ENCODE measurements at places on chromosomes 6 and 20. TPM values are rescaled to one million over a fixed set of nuclear protein-coding genes. Genes with fewer than 3 reads are reported as not detected.

The DLK2 gene
- total RNA-seq: 0.36 TPM

The RAET1L gene
- not detected for total RNA-seq

The ENPP4 gene
- 3.7 TPM for total RNA-seq

The ID4 gene
- not detected for total RNA-seq

The FAM209B gene
- 3.1 TPM for total RNA-seq

The PAX1 gene
- not detected for total RNA-seq

The MAPK13 gene
- total RNA-seq: 63.5 TPM

The PPP1R16B gene
- 87.6 TPM for total RNA-seq

The LAMA5 gene
- total RNA-seq: 0.78 TPM

The FKBP1A gene
- 43.3 TPM for total RNA-seq

The C4A gene
- 4.2 TPM for total RNA-seq

The RAB22A gene
- 16.5 TPM for total RNA-seq

The HDGFL1 gene
- total RNA-seq: not detected

- peak; percentile 59 for DNase-seq
These were observed 31.1 kb downstream of the NTSR1 start for GRCh38 chr20:62739581-62740285.

DNA sequence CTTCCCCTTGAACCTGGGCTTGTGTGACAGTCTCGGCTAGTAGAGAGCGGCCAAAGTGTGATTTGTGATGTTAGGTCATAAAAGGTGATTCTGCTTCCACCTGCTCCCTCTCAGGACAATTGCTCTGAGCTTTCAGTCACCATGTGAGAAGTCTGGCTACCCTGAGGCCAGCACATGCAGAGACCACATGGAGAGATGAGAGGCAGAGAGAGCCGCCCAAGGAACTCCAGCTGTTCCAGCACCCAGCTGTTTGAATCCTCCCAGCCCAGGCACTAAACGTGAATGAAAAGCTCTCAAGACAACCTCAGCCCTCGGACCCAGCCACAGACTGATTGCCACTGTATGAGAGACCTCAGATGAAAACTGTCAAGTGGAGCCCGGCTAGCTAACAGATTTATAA is 143.4 kb upstream of the EEF1E1 start:
- DNase-seq: no peak

DNA sequence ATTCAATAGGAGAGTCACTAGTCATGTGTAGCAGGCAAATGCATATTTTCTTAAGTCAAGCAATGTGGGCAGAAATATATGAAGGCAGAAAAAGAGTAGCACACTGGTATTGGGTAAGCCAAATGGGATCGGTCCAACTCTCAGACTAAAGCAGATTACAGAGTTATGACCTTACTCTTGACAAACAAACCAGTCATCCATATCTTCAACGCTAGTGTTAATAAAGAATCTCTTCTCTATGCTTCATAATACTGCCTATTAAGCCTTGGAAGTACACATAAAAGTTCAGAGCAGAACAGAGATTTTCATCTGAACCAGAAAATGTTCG is 320.2 kb upstream of the JARID2 start:
- no peak for DNase-seq

DNA sequence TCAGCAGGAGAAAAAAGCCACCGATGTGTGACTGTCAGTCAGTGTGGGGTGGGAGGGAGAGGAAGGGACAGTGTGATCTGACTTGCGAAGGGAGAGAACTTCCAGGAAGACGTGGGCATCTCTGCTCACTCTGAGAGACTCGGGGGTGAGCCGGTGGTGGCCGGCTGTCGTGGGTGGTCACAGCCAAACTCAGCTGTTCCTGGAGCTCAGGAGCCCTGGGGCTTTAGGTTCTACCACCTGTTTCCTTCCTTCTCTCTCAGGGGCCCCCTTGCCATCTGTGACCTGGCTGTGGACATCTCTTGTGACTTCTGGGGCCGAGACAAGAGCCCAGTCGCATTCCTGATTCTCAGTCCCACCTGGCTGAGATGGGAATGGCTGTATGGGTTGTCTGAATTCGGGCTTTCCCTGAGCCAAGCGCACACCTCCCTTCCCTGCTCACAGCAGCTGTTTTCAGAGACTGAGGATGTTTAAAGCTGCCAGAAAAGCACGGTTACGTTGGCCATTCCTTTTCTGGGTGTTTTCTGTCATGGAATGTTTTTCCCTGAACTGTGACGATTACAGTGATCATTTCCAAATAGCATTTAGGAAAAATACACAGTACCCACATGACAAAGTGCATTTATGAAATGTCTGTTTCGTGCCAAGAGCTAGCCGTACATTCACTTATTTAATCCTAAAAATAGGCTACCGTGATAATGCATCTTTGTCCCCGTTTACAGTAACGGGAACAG is 36.5 kb downstream of the SYNJ2 start:
- DNase-seq: no peak

GRCh38 chr6:47483853-47484546 is 6.4 kb downstream of the CD2AP start:
- DNase-seq: no peak

- no peak for DNase-seq
These were observed 13.9 kb downstream of the TOMM6 start for GRCh38 chr6:41801380-41801779.

DNA sequence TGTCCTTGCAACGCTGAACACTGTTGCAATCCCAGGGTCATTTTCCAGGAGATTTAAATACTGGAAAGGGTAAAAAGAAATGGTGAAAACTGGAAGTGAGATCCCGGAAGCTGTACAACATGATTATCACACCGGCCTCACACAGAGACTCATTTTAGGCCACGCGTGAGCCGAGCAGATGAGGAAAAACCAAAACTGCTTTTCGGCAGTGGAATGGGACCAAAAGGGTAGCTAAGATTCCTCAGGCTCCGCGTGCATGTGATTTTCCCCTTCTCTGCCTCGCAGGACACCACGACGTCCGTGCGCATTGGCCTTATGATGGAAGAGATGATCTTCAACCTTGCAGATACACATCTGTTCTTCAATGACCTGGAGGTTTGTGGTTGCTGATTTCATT is 213.7 kb downstream of the ZMYND8 start:
- DNase-seq: no peak

GRCh38 chr20:1357921-1358671 is 29.2 kb upstream of the SDCBP2 start:
- no peak for DNase-seq

GRCh38 chr20:45322952-45323383 is 14.9 kb upstream of the MATN4 start:
- peak; percentile 21 for DNase-seq

DNA sequence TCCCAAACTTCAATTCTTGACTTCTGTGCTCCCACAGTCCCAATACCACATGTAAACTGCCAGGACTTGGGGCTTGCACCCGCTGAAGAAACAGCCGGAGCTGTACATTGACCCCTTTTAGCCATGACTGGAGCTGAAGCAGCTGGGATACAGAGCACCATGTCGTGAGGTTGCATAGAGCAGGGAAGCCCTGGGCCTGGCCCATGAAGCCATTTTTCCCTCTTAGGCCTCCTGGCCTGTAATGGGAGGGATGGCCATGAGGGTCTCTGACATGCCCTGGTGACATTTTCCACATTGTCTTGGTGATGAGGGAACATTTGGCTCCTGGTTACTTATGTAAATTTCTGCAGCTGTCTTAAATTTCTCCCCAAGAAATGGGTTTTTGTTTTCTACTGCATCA is 9.8 kb downstream of the RHAG start:
- DNase-seq: no peak

- DNase-seq: peak; percentile 57
These were observed 637 bp upstream of the HIVEP2 start for GRCh38 chr6:142945446-142946180.

GRCh38 chr20:3239026-3239866 is at the start of gene SLC4A11:
TSS of gene SLC4A11 (minus strand) at chr20:3239190. CDS start at chr20:3239137, 53 bp downstream.
- DNase-seq: no peak

GRCh38 chr20:48951646-48952045 is 30.1 kb downstream of the ARFGEF2 start:
- DNase-seq: no peak

GRCh38 chr6:93571346-93571745 is 152.0 kb upstream of the EPHA7 start:
- no peak for DNase-seq

- DNase-seq: no peak
These were observed 199.9 kb upstream of the SOX4 start for GRCh38 chr6:21393441-21394165.

DNA sequence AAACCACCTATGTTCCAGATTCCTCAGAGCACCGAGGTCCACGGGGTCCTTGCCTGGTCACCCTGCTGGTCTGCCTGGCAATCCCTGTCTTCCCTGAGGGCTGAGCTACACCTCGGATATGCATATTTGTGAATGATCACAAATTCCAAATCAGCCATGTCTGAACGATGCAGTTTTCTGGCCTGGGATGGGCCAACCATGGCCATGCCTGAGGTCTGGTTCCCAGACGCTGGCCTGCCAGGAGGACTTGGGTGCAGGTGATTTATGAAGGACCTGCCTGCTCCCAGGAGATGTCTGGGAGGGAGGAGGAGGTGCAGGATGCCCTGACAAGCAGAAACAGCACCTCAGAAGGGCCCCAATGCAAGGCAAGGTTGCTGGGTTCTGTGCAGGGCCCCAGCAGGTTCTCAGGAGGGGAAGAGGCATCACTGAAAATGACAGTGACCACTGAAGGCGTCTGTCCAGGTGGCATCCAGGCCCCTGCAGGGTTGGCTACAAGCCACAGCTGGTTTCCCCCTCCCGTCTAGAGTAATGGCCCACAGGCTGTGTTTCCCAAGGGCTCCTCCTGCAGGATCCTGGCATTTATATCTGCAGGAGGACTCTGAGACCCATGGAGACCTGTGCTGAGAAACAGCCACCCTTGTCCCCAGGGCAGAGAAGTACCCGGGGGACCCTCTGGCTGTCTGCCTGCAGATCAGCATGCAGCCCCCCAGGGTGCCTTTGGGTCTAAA is 205.3 kb downstream of the TAF4 start:
- no peak for DNase-seq

DNA sequence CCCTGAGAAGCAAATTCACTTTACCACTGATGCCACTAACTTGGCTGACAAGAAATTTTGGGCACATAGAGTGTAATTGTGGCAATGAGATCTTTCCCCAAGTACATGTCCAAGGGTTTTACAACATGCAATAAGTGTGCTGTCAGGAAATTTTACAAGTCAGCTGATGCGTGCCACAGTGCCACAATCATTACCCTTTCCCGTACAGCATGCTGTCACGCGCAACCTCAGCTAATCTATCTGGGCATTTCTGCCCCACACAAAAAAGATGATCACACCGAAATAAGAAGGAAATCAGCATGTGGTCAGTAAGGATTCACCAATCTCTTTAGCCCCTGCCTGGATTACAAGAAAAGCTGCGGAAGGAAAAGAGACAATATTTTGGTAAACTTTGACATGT is 163.6 kb upstream of the PREP start:
- no peak for DNase-seq

- DNase-seq: no peak
These were observed 165.4 kb downstream of the DOK5 start for GRCh38 chr20:54640800-54641199.

- DNase-seq: no peak
These were observed 2.2 kb downstream of the TMEM14C start for GRCh38 chr6:10725044-10725443.

GRCh38 chr20:63177134-63177784 is 38.7 kb downstream of the YTHDF1 start:
- DNase-seq: no peak

- DNase-seq: no peak
These were observed 77.6 kb downstream of the HUS1B start for GRCh38 chr6:579339-579738.

GRCh38 chr6:152121910-152122309 is 314.4 kb downstream of the ESR1 start:
- no peak for DNase-seq

DNA sequence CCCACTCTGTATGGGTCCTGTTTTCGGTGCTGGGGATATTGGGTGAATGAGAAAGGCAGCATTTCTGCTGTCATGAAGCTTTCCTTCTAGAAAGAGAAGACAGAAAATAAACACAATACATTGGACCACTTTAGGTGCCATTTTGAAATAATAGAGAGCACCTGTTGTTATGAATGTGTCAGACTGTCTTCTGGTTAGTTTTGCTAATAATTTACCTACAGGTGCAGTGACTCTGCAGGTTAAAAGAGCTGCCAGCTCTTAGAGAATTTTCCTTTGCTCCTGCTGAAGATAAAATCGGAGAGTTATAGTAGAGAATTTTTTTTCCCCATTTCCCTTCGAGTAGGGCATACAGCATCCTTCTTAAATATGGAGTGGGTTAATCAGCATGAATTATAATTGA is 21.9 kb upstream of the GCLC start:
- no peak for DNase-seq

- DNase-seq: peak; percentile 23
These were observed 1.1 kb upstream of the BEND3 start for GRCh38 chr6:107116328-107116892.

DNA sequence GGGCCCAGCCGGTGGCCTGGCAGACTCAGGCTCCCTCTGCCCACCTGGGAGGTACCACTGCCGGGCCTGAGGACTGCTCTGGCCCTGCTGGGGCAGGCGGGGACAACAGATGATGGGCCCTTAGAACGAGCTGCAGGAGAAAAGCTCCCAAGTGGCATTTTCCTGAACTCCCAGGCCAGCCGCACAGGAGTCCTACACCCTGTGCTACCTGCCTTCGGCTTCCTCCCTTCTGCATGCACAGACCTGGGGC is 41.3 kb downstream of the DSTN start:
- no peak for DNase-seq

DNA sequence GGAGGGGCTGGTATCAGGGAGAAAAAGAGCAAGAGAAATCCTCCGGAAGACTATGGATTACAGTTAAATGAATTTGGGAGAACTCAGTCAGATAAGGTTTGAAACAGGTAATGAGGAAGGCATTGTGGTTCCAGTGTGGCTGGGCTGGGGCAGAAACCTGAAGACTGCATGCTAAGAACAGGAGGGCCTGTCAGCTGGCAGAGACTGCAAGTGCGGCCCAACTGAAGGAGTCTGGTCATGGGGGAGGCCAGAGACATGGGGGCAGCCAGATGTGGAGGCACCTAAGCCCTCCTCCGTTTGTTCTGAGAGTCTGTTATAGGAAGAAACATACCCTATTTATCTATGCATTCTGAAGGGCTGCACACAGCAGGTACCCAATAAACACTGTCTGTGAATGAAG is 16.6 kb downstream of the TFB1M start:
- DNase-seq: no peak

DNA sequence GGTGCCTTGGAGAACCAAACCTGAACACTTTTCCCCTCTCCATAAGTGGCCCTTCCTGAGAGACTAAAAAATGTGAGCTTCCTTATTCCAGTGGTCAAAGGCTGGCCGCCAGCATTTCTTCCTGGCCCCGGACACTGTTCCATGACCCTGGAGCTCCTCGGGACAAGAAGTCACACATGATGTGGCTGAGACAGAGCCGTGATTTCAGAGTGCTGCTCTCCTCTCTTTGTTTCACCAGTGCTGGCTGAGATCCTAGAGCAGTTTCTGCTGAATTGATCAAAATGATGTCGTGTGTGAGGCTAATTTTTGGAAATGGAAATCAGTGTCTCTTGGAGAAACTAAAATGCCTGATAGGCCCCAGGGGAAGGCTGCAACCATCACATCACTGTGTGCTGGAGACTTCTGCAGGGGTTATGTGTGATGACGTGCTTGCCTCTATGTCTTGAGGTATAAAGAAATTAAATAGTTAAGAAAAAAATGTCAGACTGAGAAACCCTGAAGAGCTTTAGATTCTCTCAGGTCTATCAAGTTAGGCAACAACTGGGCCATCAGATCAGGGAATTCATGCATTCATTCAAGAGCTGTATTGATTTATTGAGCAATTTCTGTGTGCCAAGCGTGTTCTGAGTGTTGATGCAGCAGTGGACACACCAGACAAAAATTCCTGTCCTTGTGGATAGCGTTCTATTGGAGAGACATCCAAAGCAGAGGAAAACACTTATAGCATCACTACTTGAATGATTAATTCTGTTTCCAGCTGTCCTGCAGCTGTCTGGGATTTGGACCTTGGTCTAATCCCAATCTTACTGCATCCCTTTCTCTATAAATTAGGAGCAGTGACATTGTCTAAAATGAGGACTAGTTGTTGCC is 72.7 kb upstream of the CCN6 start:
- no peak for DNase-seq
